CD4-positive, alpha-beta T cell treated with Interleukin-17A for 1 hour (primary cell): ENCODE measurements at places on chromosomes 6 and 20.

DNA sequence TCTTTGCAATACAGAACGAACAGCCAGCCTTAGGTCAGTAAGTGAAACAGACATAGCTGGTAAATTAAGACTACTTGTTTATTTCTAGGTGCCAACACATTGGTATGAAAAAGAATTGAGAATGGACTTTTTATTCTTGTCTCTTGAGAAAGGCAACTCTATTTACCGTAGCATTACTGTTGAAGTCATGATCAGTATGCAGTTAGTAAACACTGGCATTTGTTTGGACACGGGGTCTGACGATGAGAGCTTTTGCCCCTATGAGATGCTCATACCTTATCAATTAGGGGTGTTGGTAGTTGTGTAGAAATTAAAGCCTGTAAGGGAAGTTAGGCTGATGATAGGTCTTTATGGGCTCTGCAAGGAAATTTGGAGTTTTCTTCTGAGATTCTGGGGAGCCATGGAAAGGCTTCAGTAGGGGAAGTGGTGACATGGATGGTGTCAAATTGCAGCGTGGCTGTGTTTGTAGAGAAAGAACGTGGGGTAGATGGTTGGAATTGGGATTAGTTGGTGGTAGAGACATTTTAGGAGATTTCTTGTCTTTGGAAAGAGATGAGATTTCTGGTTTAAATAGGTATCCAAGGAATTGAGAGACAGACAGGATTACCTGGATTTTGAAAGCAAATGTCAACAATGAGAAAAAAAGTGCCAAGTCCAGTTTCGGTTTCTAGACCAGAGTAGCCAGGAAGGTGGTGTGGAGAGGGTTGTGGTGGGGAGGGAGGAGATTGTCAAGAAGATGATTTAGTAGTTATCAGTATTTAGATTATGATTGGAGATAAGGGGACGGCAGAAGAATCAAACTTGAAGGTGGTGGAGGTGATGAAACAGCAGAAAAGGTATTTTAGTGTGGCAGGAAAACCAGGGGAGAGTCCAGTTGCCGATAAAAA lies 116.6 kb downstream of the JARID2 start:
- DNase-seq, result no peak

GRCh38 chr20:20894753-20895152 lies 182.3 kb upstream of the RALGAPA2 start:
- no peak for DNase-seq

- no peak for DNase-seq
Observed at GRCh38 chr6:39207416-39208222, 21.7 kb downstream of the KCNK5 start.

DNA sequence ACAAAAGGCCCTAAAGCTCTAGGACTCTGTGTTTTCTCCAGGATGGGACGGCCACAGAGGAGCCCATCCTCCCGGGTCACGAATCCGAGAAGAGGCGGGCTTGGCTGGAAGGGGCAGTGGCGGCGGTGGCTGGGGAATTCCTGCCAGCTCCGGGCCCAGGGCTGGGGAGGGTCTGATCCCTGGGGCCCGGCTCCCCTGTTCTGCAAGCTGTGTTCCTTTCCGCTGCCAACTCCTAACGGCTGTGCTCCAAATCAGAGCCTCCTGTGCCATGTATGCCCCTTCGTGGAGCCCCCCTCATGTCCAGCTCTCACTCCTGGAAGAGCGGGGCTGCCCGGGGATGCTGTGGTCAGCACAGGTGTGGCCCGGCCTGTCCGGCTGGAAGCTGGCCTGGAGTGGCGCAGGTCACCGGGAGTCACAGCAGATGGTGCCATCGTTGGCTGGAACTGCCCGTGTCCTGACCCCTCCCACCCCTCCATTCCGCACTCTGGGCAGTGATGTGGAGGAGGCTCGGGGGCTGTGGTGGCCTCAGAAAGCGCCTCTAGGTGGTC lies 88.2 kb upstream of the MPC1 start:
- DNase-seq, result no peak

DNA sequence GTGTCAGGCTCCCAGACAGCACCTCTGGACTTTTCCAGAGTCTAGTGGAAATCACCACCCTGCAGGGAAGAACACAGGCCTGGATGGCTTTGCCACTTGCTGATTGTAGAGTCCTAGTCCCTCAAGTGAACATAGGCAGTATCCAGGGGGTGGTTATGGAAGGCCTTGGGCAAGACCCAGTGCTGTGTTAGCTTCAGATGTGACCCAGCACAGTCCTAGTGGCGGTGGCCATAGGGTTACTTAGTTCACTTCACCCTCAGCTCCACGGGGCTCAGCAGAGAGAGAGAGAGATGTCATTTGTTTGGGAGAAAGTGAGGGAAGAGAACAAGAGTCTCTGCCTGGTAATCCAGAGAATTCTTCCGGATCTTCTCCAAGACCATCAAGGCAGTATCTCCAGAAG lies 37.3 kb downstream of the RNF146 start:
- DNase-seq, result no peak

DNA sequence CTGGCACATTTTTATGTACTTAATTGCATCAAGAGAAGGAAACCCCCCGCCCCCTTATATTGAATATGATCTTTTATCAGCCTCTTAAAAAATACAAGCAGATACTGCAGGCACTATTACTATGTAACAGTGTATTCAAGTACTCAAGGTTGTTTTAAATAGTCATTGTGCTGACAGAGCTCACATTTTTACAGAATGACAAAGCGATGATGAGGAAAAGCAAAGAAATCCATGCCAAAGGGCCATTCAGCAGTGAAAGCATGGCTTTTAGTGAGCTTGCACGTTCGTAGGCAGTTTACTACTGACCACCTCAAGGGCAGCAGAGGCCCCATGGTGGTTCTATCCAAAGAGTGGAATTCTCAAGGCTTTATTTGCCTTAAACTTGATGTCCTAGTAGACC lies 146.8 kb downstream of the RPS12 start:
- DNase-seq, result no peak

GRCh38 chr6:15447546-15448267 lies 201.8 kb downstream of the JARID2 start:
- DNase-seq, result no peak

- DNase-seq, result no peak
Observed at GRCh38 chr6:13063300-13063918, 264.9 kb downstream of the TBC1D7 start.

GRCh38 chr6:167475947-167476346 lies 151.1 kb downstream of the TTLL2 start:
- DNase-seq, result no peak

GRCh38 chr6:133893946-133894345 lies 5.0 kb downstream of the TCF21 start:
- no peak for DNase-seq

- no peak for DNase-seq
Observed at GRCh38 chr6:41939848-41940758, 1.5 kb downstream of the CCND3 start.

GRCh38 chr6:16201706-16202105 lies 36.7 kb upstream of the GMPR start:
- no peak for DNase-seq

- DNase-seq, result no peak
Observed at GRCh38 chr20:55057779-55058415, 582.5 kb downstream of the DOK5 start.

- DNase-seq, result no peak
Observed at GRCh38 chr6:45827952-45828530, 187.6 kb downstream of the CLIC5 start.

- DNase-seq, result no peak
Observed at GRCh38 chr6:167676000-167676665, 150.6 kb upstream of the AFDN start.

DNA sequence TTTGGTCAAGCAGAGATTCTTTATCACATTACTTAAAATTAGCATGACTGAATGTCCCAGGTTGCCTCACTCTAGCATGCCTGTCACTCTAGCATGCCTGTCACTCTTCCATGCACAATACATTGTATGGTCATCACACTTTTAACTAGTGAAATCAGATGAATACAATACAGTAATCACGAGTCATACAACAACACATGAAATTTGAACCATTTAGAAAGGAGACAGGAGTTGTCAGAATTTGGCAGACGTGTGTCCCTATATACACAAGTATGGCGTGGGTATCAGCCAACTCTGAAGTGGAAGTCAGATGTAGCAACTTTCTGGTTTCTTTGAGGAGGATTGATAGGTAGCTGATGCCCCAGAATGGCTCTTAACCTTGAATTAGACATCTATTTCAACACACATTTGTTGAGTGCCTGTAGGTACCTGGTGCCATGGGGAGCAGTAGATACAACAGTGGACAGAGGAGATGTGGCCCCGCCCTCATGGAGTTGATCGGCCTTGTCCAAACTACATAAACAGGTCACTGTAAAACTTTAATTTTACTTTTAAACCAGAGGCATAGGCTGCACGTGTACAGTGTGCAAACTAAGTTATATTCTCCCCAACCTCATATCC lies 116.1 kb upstream of the TIAM2 start:
- no peak for DNase-seq

GRCh38 chr6:48255094-48255493 lies 144.1 kb upstream of the PTCHD4 start:
- DNase-seq, result no peak

- no peak for DNase-seq
Observed at GRCh38 chr6:164502833-164503232, 806.6 kb downstream of the C6orf118 start.

GRCh38 chr6:89375427-89376267 lies 23.1 kb upstream of the UBE2J1 start:
- DNase-seq, result peak; percentile 78

DNA sequence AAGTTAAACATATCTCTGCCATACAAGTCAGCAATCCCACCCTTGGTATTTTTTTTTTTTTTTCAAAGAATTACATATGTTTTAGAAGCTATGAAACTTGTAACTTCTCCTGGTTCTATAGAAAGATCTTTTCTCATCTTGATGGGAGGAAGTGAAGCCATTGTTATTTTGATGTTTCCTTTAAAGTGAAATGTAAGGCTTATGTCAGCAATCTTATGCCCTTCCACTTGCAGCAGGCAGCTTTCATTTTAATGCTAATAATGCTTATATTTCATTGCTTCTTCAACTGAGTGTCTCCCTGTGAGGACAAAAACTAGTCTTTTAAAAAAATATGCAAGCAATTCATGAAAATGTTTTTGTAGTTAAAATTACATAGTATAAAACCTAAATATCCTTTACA lies 1614.7 kb downstream of the KHDRBS2 start:
- no peak for DNase-seq

GRCh38 chr20:49904440-49905214 lies 10.7 kb downstream of the SPATA2 start:
- no peak for DNase-seq

DNA sequence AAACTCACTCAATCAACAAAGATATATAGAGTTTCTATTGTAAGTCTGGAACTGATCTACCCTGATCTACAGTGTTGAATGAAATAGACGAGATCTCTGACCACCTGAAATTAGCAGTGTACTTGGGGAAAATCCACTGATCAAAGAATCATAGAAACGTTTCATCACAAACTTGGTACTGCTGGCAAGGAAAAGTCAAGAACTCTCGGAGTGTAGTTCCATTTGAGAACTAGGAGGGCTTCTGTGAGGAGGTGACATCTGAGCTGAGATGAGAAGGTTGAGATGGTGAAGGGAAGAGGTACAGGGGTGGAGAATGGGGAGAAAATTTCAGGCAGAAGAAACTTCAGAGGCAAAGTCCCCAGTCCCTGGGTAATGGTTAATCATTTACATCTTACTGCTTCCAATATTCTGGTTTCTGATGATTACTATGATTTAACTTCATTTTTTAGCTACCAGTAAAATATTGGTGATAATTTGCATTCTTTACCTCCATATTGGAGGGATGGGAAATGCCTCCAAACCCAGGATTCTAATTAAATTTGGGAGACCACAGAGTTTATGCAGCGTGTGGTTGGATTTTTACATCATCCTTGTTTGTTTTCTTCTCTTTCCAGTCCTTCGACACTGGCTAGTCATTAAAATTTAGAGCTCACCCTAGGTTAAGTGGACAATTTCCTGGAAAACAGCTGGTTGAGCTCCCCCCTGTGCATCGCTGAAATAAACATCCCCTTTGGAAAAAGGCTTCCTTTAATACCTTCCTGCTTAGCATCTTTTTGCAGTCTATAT lies 191.9 kb downstream of the BCAS1 start:
- DNase-seq, result no peak

DNA sequence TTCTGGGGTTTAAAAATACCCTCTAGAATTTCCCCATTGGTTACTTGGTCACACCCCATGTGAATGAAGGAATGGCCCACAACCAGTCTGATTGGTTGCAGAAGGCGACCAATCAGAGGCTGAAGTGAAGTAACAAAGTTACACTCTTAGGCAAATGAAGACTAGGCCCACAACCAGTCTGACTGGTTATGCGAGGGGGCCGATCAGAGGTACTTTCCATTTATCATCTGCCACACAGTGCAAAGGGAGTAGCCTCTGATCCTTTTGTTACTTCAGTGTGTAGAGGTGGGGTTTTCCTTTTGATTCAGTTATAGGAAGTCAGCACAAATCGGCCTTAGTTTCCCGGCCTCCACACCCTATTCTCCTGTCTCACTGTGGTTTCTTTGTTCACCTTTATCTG lies 61.2 kb upstream of the SGK1 start:
- DNase-seq, result peak; percentile 52

GRCh38 chr6:11002176-11002575 lies 41.9 kb downstream of the ELOVL2 start:
- no peak for DNase-seq

GRCh38 chr6:56549014-56549413 lies 93.7 kb downstream of the DST start:
- no peak for DNase-seq

GRCh38 chr6:106561686-106562405 lies 67.5 kb downstream of the RTN4IP1 start:
- DNase-seq, result no peak

DNA sequence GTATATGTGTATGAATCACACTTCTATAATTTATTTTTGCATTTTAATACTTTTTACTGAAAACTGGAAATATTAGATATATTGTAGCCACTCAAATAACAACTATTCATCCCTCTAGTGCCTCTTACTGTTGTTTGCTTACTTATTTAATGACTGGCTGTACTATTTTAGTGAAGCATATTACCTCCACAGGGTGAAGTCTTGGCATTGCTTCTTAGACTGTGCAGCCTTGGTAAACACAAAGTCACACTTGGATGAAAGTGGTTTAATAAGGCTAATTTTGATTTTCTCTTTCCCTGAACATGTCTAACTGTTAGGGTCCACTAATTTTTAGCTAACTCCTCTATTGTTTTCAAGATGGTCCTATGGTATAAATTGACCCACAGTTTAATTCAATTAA lies 1043.2 kb upstream of the ADGRB3 start:
- no peak for DNase-seq

DNA sequence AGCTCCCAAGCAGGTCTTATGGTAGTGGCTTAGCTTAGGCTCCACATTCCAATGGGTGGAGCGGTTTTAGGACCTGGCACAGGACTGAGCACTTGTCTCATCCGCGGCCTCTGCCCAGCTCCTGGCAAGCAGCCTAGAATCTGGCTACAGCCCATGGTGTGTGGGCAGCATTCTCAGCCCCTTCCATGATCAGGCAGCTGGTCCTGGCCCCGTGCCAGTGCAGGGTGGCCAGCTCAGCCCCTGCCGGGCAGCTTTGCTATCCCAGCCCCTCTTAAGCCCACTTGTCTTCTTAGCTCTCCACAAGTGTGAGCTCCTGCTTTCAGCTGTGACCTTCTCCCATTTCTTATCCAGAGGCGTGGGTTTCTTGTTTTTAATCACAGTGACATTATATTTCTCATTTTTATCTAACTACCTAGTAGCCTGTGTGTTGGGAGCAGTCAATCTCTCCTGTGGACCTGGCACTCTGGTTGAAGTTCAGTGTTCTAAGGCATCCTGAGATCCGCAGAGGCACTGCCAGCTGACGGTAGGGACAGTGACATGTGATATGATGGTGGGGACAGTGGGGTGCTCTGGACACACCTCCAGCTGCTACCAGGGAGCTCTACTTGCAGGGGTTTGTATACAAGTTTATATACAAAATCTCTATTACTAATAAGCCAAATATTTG lies 119.9 kb upstream of the PRND start:
- DNase-seq, result no peak
